ENCODE measurements at places on chromosomes 5 and 9.

DNA sequence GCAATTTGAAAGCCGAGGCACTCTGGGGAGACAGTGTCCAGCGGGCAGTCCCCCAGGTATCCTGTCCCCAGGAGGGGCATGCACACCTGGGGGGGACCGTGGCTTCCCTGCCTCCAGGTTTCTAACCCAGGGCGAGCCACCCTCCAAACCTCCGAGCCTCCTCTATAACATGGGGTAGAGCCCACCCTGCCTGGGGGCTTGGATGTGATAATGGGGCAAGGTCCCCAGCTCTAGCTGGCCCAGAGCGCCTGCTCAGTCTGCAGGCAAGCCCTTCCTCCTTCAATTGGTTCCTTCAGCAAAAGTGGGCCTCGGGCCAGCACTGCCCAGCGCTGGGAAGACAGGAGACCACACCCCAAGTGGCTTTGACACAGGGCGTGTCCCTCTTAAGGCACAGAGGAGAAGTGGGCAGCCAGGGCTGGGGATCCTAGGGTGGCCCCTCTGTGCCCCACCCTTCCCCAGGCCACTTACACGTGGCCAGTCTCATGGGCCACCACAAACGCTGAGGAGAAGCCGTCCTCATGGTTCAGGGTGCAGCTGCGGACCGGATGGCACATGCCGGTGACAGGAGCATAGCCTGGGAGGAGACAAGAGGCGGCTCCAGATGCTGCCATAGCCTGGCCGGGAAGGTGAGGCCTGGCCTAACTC lies 94.3 kb downstream of the ZNF354C start:
- DNase-seq = no peak
- no peak overlapping the region for H3K4me3 ChIP-seq
- no peaks in the 10 kb centered on the region for H3K27me3 ChIP-seq
- no peaks in the 10 kb centered on the region for H3K36me3 ChIP-seq

- H3K27ac ChIP-seq = no peak overlapping the region
- H3K4me1 ChIP-seq = no peaks in the 10 kb centered on the region
- no peak overlapping the region for H3K4me3 ChIP-seq
- H3K36me3 ChIP-seq = no peaks in the 10 kb centered on the region
Measured at GRCh38 chr5:124193371-124193789, 553.1 kb downstream of the ZNF608 start.

DNA sequence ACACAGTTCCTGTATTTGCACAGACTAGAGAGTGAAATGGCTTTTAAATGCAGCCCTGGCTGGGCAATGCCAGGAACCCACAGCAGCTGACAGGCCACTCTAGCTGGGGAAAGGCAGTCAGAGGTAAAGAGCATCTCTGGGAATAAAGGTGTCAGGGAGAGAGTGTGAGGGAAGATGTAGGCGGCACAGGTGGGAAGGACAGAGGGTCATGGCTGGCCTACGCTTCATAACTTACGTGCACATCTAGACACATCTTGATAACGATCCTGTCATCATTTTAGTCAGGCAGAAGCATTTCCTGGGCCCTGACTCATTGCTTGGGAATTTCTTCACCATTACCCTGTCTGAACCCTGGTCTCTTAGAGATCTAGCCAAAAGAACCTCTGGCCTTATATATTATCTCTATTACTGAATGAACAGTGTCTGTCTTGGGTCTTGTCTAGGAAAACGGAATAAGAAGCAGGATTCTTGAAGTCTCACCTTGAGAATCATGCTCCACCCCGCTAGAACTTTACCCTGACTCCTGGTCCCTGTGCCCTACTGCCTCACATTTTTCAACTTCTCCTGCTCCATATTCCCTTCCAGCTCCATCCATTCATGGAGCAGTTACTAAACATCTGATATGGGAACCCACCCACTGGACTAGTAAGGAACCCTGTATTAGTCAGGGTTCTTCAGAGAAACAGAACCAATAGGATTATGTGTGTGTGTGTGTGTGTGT lies 106.4 kb upstream of the ELL2 start:
- peak; percentile 70 for DNase-seq
- H3K4me3 ChIP-seq = peak overlapping the region; percentile 6
- H3K27ac ChIP-seq = peak overlapping the region; percentile 78
- H3K36me3 ChIP-seq = no peaks in the 10 kb centered on the region
- H3K27me3 ChIP-seq = no peaks in the 10 kb centered on the region

GRCh38 chr5:58986281-58986680 lies 403.4 kb downstream of the RAB3C start:
- H3K27me3 ChIP-seq = no peaks in the 10 kb centered on the region
- no peak for DNase-seq
- no peak overlapping the region for H3K4me3 ChIP-seq
- H3K36me3 ChIP-seq = peaks cover 61% of the 10 kb centered on the region
- H3K4me1 ChIP-seq = peaks cover 4% of the 10 kb centered on the region

DNA sequence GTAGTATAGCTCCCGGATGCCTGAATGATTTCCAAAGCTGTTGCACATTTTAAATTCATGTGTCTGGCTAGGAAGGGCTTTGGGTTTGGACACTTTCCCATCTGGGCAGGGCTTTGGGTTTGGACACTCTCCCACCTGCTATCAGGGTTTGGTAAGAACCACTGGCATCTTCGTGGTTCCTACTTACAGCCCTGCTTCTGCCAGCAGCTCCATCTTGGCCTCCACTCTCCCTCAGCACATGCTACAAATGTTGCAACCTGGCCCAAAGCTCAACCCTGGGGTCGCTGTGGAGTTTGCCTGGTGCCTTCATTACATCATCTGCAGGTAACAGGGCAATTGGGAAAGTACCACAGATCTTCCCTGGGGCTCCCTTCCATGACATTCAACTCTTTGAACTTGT lies 3.5 kb downstream of the TMCO6 start:
- peaks cover 37% of the 10 kb centered on the region for H3K4me1 ChIP-seq
- H3K36me3 ChIP-seq = peaks cover 42% of the 10 kb centered on the region
- no peaks in the 10 kb centered on the region for H3K27me3 ChIP-seq
- no peak overlapping the region for H3K27ac ChIP-seq
- no peak for DNase-seq
- no peak overlapping the region for H3K4me3 ChIP-seq

- H3K27me3 ChIP-seq = no peaks in the 10 kb centered on the region
- no peaks in the 10 kb centered on the region for H3K36me3 ChIP-seq
- no peak overlapping the region for H3K27ac ChIP-seq
Measured at GRCh38 chr5:126178521-126178920, 244.7 kb upstream of the GRAMD2B start.

DNA sequence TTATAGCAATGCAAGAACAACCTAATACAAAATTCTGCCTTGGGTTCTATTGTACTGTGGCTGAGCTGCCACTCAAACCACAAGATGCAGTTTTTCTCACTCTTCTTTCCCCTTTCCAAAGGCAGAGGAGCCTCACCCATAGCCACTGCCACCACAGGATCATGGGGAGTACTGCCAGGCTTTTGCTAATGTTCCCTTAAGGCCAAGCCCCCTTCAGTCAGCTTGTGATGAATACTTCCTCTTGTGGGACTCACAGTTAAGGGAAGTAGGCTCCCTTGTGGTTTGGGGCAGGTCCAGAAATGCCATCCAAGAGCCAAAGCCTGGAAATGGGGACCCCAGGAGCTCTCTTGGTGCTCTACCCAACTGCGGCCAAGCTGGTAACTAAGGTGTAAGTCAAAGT lies 258.7 kb downstream of the SPATA31D1 start:
- no peak for DNase-seq
- H3K4me3 ChIP-seq = no peak overlapping the region
- H3K27me3 ChIP-seq = no peaks in the 10 kb centered on the region
- no peak overlapping the region for H3K27ac ChIP-seq

- H3K4me3 ChIP-seq = no peak overlapping the region
- H3K27ac ChIP-seq = no peak overlapping the region
- H3K36me3 ChIP-seq = no peaks in the 10 kb centered on the region
Measured at GRCh38 chr5:17001428-17001827, 65.3 kb upstream of the MYO10 start.

DNA sequence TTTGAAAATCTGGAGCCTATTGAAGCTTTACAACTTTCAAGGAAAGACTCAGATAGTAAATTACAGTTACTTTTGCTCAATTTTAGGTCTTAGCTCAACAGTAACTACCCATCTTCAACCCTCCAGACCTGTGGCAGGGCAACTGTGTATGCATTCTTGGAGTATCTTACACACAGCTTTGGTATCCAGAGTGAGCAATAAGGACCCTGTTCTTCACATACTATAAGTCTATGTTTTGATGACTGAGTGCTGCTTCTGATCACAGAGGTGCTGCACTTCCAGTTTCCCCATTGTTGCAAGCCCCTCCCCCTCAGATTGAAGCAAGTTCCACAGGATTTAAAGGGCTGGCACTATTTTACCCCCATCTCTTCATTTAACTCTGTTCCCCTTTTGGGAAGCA lies 737.4 kb upstream of the GRAMD2B start:
- no peak for DNase-seq
- H3K27ac ChIP-seq = no peak overlapping the region
- H3K27me3 ChIP-seq = no peaks in the 10 kb centered on the region

GRCh38 chr5:135075621-135076020 lies 41.6 kb upstream of the PITX1 start:
- no peak overlapping the region for H3K27ac ChIP-seq
- no peak overlapping the region for H3K4me3 ChIP-seq
- no peaks in the 10 kb centered on the region for H3K36me3 ChIP-seq
- H3K4me1 ChIP-seq = no peaks in the 10 kb centered on the region
- no peak for DNase-seq
- peaks cover 6% of the 10 kb centered on the region for H3K27me3 ChIP-seq
